ENCODE measurements at places on chromosomes 16 and 17.

- no peak for DNase-seq
These were observed 416.7 kb downstream of the WWOX start for GRCh38 chr16:78516006-78516736.

DNA sequence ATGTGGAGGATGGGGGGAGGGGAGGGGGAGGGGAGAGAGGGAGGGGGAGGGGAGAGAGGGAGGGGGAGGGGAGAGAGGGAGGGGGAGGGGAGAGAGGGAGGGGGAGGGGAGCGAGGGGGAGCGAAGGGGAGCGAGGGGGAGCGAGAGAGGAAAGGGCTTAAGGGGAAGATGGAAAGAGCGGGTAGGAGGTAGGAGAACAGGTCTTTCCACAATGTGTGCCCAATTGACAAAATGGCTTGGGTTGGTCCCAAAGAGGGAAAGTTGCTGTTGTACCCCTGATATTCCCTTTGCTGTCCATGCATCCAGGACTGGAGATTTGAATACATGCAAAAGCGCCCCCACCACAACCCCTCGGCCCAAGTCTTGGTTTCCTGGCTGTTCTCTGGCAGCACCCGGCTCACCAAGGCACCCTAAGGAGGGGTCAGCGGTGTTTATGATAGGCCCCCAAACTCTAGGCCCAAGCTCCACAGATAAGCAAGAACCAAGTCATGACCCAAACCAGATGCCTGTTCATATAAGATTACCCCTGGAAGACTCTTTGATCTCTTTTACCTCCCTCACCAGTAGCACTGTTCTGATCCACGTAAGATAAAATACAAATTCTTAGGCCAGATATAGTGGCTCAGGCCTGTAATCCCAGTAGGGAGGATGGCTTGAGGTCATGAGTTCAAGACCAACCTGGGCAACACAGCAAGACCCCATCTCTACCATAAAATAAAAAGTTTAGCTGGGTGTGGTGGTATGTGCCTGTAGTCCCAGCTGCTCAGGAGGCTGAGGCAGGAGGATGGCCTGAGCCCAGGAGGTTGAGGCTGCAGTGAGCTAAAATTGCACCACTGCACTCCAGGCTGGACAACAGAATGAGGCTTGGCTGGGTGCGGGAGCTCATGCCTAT, 119.6 kb downstream of the ZFHX3 start:
- DNase-seq, result no peak

DNA sequence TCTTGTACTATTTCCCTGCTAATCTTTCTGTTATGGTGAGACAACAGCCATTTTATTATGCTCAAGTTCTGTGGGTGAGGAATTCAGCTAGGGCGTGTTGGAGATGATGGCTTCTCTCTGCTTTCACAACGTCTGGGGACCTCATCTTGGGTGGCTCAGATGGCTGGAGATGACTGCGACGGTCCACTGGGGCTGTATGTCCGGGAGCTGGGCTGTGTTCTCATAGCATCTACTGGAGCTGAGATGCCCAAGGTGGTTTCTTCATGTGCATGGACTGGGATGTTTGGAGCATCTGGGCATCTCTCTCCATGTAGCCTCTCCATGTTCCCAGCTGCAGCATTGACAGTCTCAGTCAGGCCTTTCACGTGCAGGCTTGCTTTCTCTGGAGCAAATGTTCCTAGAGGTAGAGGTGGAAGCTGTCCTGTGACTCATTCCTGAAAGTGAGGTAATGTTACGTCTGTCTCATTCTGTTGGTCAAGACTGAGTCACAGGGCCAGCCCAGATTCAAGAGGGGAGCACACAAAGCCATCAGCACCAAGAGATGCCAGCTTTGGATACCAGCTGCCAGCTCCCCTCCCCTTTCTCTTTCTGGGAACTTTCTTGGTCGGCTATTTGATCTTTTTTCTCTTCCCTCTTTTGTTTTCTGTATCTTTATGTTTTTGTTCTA, 96.2 kb downstream of the RAP1GAP2 start:
- DNase-seq, result no peak

GRCh38 chr16:56269811-56270684, 78.8 kb downstream of the GNAO1 start:
- no peak for DNase-seq

- no peak for DNase-seq
These were observed 33.0 kb downstream of the STAT3 start for GRCh38 chr17:42354956-42355843.

- DNase-seq, result no peak
These were observed 11.1 kb downstream of the G6PC3 start for GRCh38 chr17:44081681-44082080.

DNA sequence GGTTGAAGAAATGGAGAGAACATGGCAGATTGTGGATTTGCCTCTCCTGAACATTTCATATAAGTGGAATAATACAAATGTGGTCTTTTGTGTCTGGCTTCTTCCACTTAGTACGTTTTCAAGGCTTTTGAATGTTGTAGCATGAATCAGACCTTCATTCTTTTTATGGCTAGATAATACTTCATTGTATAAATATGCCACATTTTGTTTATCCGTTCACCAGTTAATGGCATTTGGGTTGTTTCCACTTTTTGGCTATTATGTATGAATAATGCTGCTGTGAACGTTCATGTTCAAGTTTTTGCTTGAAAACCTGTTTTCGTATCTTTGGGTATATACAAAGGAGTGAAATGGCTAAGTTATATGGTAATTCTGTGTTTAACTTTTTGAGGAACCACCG, 130.4 kb downstream of the TANC2 start:
- DNase-seq, result no peak
